ENCODE measurements at places on chromosomes 2 and 18.
A peak's percentile ranks its signal among the peaks of the same experiment; 100 is the strongest.

DNA sequence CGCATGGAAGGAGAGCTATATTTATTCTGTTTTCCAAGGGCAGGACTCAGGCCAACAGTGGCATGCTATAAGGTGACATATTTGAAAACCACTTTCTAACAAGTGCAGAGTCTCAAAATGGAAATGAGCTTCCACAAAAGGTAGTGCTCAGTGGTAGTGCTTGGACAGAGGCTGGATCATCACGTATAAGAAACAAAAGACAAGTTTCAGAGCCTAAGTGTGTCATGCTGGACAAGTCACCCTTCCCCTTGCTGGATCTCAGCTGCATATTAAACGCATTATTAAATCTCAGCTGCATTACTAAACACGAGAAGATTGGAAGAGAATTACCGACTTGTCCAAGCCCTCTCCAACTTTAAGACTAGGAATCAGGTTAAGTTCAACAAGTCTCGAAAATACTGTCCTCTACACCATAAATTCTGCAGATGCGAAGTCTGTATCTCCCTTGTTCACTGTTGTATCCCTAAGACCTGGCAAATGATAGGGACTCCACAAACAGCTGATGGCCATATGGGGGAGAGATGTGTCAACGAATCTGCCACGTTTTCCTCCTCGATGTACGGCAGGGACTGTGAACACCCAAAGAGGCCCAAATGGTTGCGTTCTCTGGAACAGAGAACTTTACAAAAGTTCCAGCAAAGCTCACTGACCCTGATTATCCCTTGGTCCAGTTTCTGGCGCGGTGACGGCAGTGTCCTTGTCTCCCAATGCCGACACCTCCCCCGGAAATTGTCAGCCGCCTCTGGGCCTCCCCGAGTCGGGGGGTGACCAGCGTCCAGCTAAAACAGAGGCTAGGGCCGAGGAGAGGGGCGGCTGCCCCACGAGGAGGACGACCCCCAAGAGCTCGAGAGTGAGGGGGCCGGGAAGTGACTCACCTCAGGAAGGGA lies 611 bp downstream of the NOL10 start:
- peak; percentile 35 for DNase-seq

GRCh38 chr2:237227190-237227589 lies 141.5 kb downstream of the COPS8 start:
- no peak for DNase-seq

DNA sequence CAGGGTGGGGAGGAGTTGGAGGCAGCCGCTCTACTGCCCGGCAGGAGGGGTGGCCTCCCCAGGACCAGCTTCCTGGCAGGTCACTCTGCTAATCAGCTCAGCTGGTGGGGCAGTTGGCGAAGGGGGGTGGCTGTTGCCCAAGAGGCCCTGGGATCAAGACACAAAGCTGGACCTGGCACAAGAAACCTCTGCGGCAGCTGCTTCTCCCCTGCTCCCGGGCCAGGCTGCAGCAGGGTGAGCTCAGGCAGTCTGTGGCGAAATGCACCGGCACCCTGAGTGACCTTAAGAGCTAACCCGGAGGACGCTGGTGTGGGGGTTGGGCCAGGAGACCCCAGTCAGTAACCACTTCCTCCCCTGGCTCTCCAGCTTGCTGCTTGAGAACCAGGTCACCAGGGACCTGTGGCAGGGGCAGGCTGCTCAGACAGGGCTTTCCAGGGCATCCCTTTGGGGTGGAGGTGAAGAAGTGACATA lies 31.1 kb downstream of the TOGARAM2 start:
- DNase-seq: no peak

GRCh38 chr2:190272457-190272842 lies 47.2 kb downstream of the HIBCH start:
- DNase-seq: no peak

DNA sequence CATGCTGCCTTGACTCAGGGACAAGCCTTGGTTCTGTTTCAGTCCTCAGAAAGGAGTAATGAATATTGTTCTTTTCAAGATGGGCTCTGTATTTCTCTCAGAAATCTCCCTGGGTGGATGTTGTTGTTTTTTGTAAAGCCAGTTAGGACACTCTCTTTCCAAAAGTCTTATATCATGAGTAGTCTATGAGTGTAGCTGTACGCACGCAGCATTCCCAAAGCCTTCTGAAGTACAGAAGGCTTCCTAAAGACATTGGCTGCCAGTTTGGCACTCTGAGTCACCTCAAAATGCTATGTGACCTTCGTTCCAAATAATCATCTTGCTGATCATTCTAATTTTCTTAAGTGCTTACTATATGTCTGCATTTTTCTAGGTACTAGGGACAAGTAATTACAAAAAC lies 16.7 kb upstream of the GTF2A1L start:
- peak; percentile 66 for DNase-seq

DNA sequence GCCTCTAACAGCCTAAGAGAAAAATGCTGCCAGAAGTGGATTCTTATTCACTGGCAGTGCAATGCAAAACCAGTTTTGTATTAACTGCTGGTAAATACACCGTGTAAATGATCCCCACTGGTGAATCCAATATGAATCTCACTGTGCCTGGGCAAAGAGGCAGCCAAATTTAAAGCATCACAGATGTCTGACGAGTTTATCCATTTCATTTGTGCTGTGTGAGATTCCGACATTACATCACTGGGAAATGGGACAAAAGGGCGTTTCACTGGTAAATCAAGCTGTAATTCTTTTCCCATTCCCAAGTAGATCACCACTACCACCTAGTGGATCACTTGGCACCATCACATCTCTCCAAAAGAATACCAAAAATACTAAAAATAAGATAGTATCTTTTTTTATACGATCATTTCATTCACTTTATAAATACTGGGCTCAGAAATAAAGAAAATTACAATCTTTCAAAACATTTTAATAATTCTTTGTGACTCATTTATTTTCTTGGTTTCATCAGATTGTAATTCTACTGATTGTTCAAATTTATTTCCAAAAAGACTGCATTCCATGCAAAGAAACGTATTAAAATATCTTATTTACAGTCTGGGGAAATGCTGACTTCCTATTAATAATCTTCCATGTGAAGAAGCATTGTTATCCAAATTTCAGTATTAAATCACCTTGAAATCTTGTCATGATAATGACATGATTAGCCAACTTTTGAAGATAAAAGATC lies 125.6 kb downstream of the GRB14 start:
- peak; percentile 14 for DNase-seq

DNA sequence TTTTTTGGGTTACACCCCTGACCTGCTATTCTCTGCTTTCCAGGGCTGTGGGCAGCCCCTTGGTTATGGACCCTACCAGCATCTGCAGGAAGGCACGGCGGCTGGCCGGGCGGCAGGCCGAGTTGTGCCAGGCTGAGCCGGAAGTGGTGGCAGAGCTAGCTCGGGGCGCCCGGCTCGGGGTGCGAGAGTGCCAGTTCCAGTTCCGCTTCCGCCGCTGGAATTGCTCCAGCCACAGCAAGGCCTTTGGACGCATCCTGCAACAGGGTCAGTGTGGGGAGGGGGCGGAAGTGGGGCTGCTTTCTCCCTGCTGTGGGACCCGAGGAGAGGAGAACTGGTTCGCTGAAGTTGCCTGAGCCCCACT lies 9.7 kb upstream of the WNT10A start:
- no peak for DNase-seq

DNA sequence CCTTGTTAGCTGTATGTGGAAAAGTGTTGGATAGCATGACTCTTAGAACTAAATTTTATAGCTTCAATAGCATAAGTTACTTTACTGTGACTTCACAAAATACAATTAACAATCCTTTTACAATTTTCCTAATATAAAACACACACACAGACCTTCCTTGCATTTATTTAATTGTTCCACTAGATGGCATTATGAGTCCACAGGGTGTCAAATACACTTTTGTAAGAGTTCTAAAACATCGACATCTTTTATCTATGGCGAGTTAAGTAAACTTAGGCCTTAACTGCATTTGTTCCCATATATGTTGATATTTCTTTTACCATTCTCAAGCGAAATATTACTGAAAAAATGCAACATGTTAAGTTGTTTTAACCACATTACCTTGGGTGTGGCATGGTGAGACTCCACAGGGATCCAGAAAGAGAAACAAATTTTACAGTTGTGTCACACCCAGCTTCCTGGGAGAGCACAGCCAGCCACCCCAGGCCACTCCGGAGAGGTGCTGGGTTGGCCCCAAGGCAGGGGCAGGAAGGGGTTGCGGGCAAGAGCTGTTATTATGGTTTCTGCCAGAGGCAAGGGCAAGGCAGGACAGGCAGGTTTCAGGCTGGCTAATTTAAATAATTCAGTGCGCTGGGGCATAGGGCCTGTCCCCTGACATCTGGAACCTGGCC lies 312.4 kb upstream of the MC4R start:
- peak; percentile 3 for DNase-seq

DNA sequence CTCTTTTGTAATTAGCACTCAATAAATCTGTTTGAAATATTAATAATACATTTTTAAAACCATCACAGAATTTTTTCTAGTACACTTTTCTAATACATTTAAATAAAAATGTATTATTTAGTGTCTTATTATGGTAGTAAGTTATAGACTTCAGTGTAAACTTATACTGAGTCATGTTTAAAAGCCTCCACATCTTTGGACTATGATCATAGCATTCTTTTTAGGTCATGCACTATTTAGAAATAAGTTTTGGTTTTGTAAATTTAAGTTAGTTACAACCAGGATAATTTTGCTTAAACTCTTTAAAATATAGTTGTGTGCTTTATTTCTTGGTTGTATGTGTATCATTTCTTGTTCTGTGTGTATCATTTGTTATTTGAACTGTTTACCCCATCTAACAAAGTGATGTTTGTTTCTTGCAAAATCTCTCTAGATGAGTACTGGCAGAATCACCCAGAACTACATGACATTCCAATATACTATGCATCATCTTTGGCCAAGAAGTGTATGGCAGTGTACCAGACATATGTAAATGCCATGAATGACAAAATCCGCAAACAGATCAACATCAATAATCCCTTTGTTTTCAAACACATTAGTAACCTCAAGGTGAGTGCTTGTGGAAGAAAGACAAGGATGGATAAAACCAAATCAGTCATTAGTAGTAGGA lies 16.7 kb downstream of the CPSF3 start:
- DNase-seq: peak; percentile 78

- DNase-seq: no peak
Measured at GRCh38 chr18:80250740-80251364, 3.5 kb upstream of the PARD6G start.

DNA sequence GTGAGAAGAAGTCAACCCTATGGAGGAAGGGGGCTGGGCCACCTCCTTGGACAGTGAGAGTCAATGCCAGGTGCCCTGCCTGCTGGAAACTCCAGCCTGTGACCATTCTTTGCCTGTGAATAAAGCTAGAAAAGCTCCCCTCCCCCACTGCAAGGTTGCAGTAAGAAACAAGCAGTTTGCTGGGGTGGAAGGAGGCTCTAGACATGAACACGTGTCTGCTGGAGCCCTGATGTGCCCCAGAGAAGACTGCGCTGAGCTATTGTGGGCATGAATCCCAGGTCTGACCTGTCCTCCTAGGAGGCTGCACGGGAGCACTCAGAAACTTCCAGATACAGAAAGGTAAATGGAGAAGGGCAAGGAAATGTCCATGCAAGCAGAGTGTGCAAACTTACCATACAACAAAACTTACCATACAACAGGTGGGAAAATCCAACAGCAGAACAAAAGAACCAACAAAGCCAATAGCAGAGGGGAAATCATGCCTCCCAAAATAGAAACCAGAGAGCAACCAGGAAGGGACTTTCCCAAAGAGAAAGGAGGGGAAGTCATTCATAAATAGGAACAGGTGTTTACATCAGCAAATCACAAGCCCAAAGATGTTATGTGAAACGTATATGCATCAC lies 278.7 kb downstream of the BCL2 start:
- DNase-seq: no peak

GRCh38 chr2:109516445-109517117 lies 97.2 kb downstream of the SEPTIN10 start:
- DNase-seq: no peak

DNA sequence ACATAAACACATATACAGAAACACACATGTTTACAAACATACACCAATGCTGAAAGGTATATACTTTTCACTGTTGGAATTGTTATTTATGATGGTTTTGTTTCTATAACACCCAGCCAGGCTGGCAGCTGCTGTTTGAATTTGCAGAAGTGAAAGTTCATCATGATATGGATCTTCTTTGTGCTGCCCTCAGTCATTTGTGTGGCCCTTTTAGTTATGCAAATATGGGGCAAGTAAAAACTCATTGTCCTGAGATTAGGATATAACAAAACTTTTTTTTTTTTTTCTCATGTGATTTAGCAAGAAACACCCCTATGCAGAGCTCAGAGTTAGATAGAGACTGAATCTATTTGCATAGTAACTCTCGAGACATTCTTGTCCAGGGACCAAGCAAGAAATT lies 714.1 kb downstream of the KCNJ3 start:
- DNase-seq: no peak

DNA sequence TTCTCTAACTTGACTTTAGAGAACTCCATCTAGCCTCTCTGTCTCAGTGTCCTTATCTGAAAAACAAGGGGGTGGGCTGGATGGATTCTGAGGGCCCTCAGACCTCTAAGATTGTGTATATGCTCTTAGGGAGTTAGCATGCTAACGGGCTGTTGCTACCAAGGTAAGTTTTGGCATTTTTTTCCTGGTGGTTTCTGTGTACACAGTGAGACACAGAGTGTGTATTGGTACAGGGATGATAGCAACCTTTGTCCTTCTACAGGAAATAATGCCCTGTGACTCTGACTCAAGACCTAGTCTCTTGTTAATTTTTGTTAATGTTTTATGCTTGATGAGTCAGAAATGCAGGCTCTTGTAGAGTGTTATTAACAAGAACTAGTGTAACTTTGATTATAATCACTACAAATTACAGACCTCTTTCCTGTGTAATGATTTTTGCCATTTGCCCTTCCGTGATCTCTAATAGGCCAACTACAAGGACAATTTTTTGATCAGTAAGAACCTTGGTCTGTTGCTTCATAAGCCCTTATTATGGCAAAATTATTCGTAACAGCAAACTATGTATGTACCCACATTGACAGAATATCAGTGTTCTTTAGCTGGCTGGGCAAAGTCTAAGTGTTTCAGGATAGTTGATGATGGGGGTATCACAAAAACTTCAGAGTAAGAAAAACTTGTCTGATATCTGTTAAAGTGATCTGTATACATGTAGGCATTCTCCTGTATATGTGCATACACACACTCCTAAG lies 89.7 kb downstream of the SPTBN1 start:
- DNase-seq: no peak
